Daoy (cell line): ENCODE measurements at places on chromosomes 2 and 18. TPM values are rescaled to one million over a fixed set of nuclear protein-coding genes. Genes with fewer than 3 reads are reported as not detected.

DNA sequence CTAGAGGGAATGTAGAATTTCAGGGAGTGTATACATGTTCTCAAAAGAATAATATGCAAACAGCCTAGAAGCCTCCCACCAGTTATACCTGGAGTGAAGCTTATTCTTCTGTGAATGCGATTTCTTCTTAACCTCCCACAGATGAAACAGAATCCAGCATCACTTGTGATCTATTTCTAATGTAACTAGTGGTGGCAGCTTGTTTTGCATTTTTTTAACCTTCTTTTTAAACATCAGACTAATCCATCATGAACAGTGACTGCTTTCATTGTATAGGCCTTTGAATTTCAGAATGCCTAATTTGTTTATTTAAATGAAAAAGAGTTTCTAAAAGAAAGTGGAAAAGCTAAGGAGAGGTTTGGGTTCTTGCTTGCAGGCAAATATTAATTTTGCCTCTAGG is 85.7 kb upstream of the EPHA4 start:
- no peak for DNase-seq

- DNase-seq, result peak; percentile 17
Measured at GRCh38 chr2:18074476-18074875, 196.0 kb downstream of the KCNS3 start.

DNA sequence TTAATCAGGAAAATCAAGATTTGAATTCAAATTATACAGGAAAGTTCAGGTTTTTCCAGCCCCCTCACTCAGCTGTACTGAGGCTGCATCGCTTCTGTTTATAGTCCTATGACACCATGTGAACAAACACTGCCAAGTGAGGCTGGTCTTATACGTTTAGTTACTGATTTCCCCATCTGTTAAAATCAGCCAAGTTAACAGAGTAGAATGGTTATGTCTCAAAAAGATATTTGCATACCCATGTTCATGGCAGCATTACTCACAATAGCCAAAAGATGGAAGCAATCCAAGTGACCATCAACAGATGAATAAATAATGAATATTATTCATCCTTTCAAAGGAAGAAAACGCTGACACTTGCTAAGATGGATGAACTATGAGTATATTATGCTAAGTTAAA is 43.8 kb downstream of the REEP1 start:
- DNase-seq, result no peak

DNA sequence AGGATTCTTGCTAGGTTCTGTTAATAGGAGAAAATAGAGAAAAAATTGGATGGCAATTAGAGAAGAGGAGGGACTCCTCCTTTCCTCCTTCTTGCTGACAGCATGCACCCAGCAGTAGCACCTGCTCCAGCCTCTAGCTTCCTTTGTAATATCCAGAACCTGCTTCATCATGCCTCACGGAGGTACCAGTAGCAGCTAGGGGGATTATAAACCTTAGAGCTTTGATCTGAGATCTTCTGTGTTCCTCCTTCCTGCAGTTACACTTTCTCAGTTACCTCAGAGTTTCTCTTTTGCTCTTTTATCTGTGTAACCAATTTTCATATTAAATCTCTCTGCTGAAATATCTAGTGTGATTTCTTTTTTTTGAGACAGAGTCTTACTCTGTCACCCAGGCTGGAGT is 16.6 kb downstream of the DPP4 start:
- DNase-seq, result no peak

GRCh38 chr2:78928502-78928901 is 97.0 kb upstream of the REG3G start:
- no peak for DNase-seq

- DNase-seq, result no peak
Measured at GRCh38 chr2:73034661-73035375, 36.7 kb downstream of the SFXN5 start.

The SLC4A5 gene
- 0.17 TPM in 1 of 2 replicates, not detected in the other for total RNA-seq

The SPP2 gene
- not detected in 2 replicates for total RNA-seq

DNA sequence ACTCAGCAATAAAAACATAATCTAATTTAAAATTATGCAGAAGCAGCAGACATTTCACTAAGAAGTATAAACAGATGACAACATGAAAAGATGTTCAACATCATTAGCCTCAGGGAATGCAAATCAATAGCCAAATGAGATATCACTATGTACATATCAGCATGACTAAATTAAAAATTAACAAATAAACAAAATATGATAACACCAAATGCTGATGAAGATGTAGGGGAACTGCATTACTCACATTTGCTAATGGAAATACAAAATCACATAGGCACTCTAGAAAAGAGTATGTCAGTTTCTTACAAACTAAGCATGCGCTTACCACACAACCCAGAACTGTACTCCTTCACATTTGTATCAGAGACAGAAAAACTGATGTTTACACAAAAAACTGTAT is 487.2 kb upstream of the REG3G start:
- no peak for DNase-seq

GRCh38 chr2:131584940-131585339 is 57.3 kb downstream of the CCDC74A start:
- no peak for DNase-seq

DNA sequence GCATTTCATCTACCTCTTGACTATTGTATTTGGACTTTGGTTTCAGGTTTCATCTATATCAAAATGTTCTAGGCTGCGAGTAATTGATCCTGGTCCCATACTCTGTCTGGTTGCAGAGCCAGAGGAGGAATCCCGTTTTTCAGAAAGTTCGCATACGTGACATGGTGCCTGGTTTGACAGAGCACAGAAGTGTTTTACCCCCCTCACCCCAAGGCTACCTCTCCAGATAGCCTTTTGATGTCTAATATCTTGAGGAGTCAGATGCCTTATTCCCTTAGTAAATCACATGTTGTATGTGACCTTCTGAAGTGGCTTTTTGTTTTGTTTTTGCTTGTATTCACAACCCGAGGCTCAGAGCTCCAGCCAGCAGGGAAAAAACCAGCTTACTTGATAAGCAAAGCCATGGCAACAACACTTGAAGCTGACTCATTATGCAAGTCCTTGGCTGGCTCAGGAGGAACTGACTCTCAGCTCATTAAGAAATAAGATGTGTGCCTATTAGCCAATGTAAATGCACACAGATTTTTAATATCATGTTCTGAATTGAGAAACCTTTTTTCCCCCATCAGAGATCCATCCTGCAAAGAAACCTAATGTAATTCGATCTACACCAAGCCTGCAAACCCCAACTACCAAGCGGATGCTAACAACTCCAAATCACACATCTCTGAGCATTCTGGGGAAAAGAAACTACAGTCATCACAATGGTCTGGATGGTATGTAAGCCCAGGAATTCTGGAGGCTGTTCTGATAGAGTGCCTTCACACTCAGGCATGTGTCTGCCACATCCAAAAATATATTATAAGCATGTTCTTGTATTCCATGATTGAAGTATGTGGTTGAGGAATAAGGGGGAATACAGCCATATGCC is 41.4 kb downstream of the OXER1 start:
- peak; percentile 68 for DNase-seq

DNA sequence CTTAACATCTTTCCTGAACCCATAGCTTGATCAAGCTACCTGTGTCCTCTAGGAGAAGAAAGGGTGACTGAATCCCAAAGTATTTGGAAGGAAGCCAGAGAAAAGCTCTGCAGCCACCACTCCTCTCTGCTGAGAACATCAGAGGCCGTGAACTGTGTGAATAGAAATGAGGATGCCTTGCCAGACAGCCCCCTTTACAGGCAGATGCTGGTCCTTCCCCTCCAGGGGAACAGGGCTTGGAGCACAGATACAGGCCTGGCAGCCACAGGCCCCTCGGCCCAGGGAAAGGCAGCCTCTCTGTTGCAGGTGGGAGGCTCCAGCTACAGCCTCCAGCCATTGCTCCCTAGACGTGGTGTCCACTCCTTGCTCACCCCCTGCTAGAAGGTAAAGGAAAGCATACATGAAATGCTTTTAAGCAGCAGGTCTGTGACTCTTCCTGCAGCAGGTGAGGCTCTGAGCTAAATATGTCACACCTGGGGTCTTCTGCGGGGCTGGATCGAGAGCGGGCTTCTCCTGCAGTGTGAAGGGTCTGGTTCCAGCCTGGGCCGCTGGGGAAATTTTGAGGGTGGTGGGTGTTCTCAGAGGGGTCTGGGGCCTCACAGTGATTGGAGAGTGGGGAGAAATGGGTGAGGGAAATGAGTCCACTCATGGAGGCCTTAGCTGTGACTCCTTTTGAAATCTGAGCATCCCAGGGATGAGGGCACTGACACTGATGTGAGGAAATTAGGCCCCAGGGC is 234.0 kb downstream of the KLHL29 start:
- DNase-seq, result no peak
